ENCODE measurements at places on chromosomes 2 and 18.

GRCh38 chr2:26763019-26763418, 1.1 kb upstream of the SLC35F6 start:
- no peak for DNase-seq

DNA sequence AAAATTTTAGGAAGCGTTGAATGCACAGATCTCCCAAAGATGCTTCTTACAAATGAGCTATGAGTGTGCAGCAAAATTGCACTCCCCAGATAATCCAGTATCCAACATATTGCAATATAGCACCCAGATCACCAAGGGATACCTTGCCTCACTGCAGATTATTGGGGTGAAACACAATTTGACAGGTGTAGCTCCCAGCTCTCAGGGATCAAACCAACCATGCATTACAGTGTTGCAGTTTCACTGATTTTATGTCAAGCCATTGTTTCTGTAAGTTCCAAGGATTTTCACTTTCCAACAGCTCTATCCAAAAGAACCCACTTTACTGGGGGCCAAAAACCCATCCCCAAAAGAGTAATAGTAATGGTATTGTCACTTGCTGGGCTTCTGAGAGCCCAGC, 10.8 kb upstream of the PRLH start:
- DNase-seq = no peak

GRCh38 chr2:188303363-188304031, 11.8 kb downstream of the GULP1 start:
- no peak for DNase-seq

GRCh38 chr18:28120828-28121515, 56.0 kb downstream of the CDH2 start:
- DNase-seq = no peak

DNA sequence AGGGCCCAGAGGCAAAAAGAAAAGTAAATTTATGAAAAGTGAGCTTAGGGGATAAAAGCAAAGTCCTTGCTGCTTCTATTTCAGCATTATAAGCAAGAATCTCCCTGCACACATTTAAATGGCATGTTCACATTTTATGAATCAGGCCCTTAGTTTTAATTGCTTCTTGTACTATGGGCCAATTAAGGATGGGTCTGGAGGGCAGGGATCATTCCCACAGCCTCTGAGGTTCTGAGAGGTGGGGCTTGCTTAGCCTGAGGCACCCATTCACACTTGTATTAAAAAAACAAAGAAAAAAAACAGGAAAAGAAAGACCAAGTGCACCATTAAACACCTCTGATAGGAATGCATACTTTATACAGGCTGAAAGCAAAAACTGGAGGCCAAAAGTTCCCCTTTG, 565.1 kb downstream of the BCL11A start:
- DNase-seq = no peak

DNA sequence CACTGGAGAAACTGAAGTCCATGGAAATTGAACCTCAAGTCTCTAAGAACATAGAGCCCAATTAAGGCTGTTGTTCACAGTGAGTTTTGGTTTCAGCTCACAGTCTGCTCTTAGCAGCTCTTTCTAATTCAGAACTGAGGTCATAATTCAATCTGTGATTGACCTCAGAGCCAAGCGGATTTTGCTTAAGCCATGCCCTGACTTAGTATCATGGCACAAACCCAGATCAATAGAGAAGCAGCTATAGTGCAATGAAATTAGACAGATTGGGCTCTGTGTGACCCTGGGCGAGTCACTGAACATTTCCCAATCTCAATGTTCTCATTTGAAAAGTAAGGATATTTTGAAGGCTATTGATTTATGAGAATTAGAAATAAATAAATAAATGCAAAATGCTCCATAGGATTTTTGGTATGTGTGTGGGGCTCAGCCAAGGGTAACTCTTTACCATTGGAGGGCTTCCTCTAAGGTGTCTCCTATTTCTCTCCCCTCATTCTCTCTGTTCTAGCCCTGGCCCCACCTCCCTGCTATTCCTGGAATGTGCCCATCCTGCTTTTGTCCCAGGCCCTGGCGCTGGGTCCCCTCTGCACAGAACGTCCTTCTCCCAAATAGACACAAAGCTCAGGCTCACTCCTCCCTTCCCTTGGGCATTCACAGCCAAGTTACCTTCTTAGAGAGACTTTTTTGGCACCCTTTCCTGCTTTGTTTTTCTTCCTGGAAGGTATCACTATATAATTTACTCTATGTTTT, 239.6 kb downstream of the LPIN1 start:
- DNase-seq = no peak

DNA sequence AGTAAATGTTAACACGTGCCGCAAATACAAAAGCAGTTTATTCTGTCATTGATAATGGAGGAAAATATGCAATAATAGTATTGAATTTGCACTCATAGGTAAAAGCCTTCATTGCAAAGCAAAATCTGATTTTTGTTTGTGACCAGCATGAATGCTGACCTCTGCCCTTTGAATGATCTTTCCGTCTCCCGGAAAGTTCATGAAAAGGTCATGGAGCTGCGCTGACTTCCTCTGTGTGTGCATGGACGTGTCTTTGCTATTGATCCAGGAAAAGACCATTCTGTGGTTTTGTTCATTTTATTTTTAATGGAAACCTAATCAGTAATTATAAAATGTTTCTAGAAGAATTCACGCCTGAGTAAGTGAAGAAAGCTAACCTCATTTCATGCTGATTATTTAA, 320.0 kb downstream of the MTX2 start:
- no peak for DNase-seq

- no peak for DNase-seq
These were observed 51.2 kb downstream of the SLC14A2 start for GRCh38 chr18:45666520-45666919.

DNA sequence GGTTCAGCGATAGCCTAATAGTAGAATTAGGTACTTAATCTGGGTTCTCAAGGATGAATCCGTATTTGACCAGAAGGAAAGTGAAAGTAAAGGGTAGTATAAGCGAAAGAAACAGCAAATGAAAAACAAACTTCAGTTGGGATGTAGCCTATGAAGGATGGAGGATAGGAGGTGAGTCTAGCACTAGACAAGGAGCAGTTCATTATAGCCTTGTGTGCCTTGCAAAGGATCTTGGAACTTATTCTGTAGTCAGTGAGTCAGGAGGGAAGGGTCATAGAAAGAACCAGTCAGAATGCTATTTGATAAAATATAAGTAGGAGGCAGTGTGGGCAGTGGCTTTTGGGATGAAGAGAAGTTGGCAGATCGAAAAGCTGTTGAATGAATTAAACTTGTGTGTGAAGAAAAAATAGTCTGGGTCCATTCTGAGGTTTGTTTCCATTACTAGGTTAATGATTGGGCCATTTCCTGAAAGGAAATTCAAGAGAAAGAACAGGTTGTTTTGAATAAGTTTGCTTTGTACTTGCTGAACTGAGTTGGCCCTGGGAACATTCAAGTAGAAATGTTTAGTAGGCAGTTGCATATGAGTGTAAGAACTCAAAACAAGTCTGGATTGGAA, 48.5 kb downstream of the ANKRD12 start:
- no peak for DNase-seq

- DNase-seq = no peak
These were observed 98.1 kb upstream of the BCL2L11 start for GRCh38 chr2:111022633-111023032.

DNA sequence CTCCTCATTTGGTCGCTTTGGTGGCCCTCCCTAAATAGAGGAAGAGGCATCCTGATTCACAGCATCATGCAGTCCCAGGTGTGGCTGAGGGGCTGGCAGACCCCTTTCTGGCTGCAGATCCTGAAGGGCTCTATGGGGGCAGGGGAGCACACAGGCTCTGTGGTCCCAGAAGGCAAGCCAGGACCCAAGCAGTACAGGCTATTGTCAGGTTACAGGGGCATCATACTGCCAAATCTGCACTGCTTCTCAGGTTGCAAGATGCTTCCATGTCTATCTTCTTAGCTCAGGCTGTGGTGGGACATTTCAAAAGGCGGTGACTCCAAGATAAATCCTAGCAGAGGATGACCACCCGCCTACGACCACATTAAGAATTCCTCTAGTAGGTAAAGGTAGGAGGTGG, 54.3 kb downstream of the TTC32 start:
- DNase-seq = no peak

Measured in activated CD4-positive, alpha-beta T cell treated with anti-CD3 and anti-CD28 coated beads, Interleukin-2, amount 50 U/mL, for 4 hours (primary cell).